ENCODE measurements at places on chromosomes 13 and 19. TPM values are rescaled to one million over a fixed set of nuclear protein-coding genes. Genes with fewer than 3 reads are reported as not detected.

ZNF497 gene
- total RNA-seq = 3.3 TPM

CEACAM3 gene
- total RNA-seq = not detected

CAPNS1 gene
- 413 TPM for total RNA-seq

CGB8 gene
- 2.3 TPM for total RNA-seq

LGALS4 gene
- total RNA-seq = not detected

NXNL1 gene
- total RNA-seq = not detected

CCDC122 gene
- 11.4 TPM for total RNA-seq

HNRNPL gene
- 332 TPM for total RNA-seq

TMEM150B gene
- total RNA-seq = not detected

ADGRE1 gene
- total RNA-seq = not detected

SYNE4 gene
- 8.5 TPM for total RNA-seq

RPS16 gene
- total RNA-seq = 123 TPM

NLRP7 gene
- not detected for total RNA-seq

LILRA1 gene
- under 0.01 TPM for total RNA-seq

IQCN gene
- total RNA-seq = 3.5 TPM

ZNF723 gene
- total RNA-seq = not detected

ZNF493 gene
- 19.1 TPM for total RNA-seq

ABHD17A gene
- 80.1 TPM for total RNA-seq

LRCH1 gene
- total RNA-seq = 13.7 TPM

NLRP9 gene
- not detected for total RNA-seq

ENOX1 gene
- 1.6 TPM for total RNA-seq

GPR12 gene
- not detected for total RNA-seq

STOML3 gene
- not detected for total RNA-seq

CPAMD8 gene
- 2.3 TPM for total RNA-seq

GZMM gene
- total RNA-seq = not detected

ARHGAP45 gene
- 8.4 TPM for total RNA-seq

SLC1A6 gene
- 16.4 TPM for total RNA-seq

SSC5D gene
- 0.22 TPM for total RNA-seq

EDDM13 gene
- not detected for total RNA-seq

KLK3 gene
- total RNA-seq = not detected

C19orf38 gene
- 0.65 TPM for total RNA-seq

CGB1 gene
- total RNA-seq = not detected
